ENCODE measurements at places on chromosomes 16 and 17.

DNA sequence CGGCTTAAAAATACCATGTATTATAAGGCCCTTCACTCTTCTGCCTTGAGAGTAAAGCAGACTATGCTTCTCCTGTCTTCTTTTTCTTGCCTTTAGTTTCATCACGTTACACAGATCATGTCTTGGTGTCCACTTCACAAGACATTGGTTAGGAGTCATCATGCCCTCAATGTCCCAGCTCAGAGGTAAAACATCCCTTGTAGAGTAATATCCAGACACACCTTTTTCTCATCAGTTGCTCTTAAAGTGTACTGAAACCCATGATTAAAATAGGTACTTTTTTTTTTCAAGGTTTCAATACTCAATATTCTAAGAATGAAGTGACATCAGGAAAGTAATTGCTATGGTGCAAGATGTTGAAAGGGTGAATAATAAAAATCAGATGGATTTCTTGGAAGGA lies 267.8 kb downstream of the PMP22 start:
- DNase-seq: no peak

DNA sequence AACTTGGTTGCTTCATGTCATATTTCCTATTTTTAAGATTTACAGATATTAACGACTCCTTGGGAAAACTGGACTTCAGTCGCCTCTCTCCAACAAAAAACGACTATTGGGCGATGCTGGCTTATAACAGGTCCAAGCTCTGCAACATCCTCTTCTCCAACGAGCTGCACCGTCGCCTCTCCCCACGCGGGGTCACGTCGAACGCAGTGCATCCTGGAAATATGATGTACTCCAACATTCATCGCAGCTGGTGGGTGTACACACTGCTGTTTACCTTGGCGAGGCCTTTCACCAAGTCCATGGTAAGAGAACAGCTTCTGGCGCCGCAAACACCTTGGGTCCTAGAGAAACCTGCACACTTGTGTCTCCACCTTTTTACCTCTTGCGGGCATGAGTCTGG lies 333.0 kb downstream of the WWOX start:
- DNase-seq: no peak

DNA sequence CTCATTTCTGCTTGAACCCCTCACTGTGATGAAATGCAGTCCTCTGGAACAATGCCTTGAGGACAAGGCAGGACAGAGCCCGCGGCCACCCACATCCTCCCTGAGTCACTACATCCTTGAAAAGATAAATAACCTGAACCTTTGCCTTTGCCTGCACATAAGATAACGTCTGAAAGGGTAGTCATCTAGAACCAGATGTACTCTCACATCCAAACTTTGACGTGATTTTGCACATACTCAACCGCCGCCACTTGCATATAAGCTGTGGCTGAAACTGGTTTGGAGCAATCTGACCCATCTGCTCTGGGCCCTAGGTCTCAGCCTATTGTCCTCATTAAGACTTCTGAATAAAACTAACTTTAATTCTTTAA lies 252.1 kb downstream of the PHKB start:
- DNase-seq: no peak

DNA sequence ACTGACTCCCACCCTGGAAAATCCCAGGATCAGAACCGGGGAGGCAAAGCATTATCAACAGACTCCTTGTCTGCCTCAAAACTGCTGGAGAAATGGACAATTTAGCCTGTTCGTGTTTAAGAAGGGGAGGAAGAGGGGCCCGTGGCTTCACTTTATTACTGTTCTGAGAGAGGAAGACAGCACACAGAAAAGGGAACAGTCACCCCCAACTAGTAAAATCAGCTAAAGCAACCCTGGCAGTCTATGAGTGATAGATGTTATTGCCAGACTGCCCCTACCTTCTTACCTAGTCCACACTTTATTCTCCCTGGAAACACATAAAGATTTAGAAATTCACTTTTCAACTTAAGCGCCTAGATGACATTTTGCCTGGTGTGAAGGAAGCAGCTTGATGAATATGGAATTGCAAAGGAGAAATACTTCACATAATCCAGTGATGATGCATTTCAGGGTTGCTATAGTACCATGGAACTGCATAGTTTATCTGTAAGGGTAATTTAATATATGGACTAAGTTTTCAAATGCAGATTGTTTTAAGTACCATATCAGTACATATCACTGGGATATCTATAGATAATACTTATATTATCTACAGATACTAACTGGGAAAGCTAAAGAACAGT lies 36.9 kb upstream of the TRAP1 start:
- DNase-seq: peak; percentile 15

DNA sequence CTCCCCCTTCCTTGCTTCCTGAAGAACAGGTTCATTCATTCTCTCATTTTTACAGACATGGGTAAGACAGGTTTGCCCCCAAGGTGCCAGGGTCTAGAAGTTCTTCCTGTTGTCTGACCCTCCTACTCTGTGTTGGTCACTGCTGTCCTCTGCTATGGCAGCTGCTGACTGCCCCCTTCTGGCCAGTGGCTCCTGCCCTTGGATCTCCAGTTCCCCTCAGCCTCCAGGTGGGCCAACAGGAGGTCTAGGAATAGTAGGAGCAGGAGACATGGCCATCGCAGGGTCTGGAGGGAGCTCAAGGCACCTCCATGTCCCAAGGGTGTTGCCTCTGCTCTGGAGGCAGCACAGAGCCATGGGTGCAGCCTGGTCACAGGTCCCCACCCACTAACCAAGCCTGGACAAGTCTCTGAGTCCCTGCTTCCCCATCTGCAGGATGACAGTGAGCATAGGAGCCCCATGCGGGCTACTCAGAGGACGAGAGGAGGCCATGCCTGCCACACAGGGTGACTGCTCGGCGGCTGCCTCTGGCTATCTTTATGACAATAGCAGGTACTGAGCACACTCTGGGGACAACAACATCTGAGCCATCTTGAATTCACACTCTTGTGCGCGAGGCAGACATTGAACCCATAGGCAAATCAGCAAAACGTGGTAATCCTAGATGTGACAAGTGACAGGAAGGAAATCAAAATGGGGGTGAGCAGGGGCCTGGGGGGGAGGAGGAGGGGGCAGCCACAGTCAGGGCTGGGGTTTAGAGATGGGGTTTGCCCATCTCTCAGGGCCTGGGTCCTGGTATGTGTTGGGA lies 27.0 kb upstream of the NXPH3 start:
- no peak for DNase-seq

DNA sequence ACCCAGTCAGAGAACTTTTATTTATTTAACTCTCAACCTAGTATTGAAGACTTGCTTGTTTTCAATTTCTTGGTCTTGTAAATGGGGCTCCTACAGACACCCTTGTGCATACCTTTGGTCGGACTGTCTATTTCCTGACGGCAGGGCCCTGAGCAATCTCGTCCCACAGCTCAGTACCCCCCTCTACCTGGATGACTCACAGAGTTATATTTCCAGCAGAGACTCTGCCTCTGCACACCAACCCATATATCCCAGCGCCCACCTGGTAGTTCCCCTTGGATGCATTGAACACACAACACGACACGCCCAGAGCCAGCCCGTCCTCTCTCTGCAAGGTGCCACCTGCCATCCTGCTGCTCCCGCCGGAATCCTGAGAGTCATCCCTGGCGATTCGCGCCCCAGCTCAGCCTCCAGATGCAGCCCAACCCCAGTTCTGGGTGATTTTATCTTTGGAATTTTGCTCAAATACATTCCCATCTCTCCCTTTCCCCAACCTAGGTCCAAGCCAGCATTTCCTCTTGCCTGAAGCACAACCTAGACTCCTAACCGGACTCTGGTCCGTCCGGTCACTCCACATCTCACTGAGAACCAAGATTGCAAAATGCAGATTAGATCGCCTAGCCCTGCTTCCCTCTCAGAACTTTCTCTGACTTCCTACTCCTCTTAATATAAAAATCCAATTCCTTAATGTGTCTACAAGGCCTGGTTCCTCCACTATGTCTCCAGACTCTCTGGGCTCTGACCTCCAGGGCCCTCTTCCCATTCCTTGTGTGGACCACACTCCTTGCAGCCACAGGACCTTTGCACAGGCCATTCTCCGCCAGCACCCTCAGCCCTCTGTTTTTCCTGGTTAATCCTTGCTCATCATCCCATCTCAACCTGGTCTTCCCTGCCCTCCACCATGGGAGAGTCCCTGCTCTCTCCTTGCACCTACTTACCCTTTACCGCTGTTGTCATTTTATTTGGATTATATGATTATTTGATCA lies 129.2 kb downstream of the SEC14L1 start:
- DNase-seq: no peak

DNA sequence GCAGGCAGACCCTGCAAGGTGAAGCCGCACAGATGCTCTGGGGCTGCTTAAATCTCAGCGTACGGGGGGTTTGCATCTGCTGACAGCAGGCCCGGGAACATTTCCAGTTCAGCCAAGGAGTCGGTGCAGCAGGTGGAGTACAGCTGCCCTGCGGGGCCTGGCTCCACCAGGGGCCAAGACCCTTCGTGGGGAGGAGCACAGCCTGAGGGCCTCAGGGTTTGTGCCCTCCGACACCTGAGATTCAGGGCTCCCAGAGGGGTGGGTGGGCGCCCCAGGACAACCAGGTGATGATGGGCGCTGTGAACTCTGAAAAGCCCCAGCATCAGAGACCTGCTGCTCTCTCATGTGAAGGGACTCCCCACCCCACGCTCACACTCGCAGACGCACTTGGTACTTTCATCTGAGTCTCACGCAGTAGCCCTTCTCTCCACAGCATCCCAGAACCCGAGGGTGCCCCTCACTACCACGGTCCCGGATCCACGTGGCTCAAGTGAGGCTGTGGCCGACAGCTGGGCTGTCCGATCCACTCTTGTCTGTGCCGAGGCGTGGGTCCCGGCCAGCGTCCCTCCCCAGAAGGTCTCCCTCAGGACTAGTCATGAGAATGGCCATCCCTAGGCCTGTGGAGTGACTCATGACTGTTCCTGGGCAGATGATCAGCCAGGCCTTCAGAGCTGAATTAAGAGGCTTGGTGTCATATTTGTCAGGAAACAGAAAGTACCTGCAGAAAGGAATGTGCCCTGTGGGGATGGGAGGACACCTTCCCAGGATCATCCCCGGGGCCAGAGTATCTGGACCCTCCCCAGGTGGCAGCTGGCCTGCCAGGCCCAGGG lies 29.6 kb downstream of the ACSF3 start:
- DNase-seq: no peak

- peak; percentile 71 for DNase-seq
Observed at GRCh38 chr16:10827691-10828341, 9.2 kb upstream of the TVP23A start.
